ENCODE measurements at places on chromosomes 13 and 19. TPM values are rescaled to one million over a fixed set of nuclear protein-coding genes. Genes with fewer than 3 reads are reported as not detected.

The MBD3L2 gene
- not detected for total RNA-seq

The ZNF543 gene
- 8.1 TPM for total RNA-seq

The SPRED3 gene
- total RNA-seq, result 1.5 TPM

The KLC3 gene
- not detected for total RNA-seq

The NCR1 gene
- total RNA-seq, result not detected

The CHST8 gene
- not detected for total RNA-seq

The WDR88 gene
- total RNA-seq, result not detected

The STOML3 gene
- total RNA-seq, result not detected

The CPB2 gene
- total RNA-seq, result not detected

The ZNF490 gene
- total RNA-seq, result 4.3 TPM

The CDC42EP5 gene
- total RNA-seq, result 12.8 TPM

The ZNF491 gene
- 5.3 TPM for total RNA-seq

The GJB2 gene
- 0.49 TPM for total RNA-seq

The CYP4F8 gene
- not detected for total RNA-seq

The DCT gene
- 0.36 TPM for total RNA-seq

The ZNF547 gene
- 3.5 TPM for total RNA-seq

The CEACAM21 gene
- 4.3 TPM for total RNA-seq

The SPC24 gene
- total RNA-seq, result 3.9 TPM
